ENCODE measurements at places on chromosomes 7 and 10.

- no peak for DNase-seq
These were observed 82.6 kb upstream of the AUTS2 start for GRCh38 chr7:69515495-69516212.

GRCh38 chr10:115093776-115094408 lies 727 bp downstream of the ATRNL1 start:
- DNase-seq, result no peak

GRCh38 chr10:98097616-98098015 lies 36.8 kb upstream of the R3HCC1L start:
- DNase-seq, result no peak

DNA sequence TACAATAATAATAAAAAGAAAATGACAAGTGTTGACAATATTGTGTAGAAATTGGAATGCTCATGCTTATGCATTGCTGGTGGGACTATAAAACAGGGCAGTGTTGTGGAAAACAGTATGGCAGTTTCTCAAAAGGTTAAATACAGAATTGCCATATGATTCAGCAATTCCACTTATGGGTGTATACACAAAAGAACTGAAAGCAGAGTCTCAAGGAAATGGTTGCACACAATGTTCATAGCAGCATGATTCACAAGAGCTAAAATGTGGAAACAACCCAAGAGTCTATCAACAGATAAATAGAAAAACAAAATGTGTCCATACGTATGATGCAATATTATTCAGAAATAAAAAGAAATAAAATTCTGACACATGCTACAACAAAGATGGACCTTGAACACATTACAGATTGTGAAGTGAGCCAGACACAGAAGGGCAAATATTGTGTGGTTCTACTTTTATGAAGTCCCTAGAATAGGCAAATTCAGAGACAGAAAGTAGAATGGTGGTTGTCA lies 64.8 kb upstream of the GRM8 start:
- no peak for DNase-seq

DNA sequence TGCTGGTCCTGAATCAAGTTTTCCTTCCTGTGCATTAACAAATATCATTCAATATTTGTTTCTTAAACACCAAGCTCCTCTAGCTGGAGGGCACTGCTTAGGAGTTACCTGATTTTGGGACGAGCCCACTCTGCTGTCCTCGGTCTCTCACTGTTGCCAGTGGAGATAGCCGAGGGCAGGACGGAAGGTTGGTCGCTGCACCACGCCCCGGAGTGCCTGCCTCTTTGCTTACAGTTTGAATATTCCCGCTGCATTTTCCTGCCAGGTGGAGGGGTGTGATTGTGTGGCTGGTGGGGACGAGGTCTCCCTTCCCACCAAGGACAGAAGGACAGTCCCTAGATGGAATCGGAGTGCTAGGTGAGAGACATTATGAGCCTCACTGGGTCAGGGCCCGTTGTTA lies 201.5 kb downstream of the DNAJB6 start:
- no peak for DNase-seq

DNA sequence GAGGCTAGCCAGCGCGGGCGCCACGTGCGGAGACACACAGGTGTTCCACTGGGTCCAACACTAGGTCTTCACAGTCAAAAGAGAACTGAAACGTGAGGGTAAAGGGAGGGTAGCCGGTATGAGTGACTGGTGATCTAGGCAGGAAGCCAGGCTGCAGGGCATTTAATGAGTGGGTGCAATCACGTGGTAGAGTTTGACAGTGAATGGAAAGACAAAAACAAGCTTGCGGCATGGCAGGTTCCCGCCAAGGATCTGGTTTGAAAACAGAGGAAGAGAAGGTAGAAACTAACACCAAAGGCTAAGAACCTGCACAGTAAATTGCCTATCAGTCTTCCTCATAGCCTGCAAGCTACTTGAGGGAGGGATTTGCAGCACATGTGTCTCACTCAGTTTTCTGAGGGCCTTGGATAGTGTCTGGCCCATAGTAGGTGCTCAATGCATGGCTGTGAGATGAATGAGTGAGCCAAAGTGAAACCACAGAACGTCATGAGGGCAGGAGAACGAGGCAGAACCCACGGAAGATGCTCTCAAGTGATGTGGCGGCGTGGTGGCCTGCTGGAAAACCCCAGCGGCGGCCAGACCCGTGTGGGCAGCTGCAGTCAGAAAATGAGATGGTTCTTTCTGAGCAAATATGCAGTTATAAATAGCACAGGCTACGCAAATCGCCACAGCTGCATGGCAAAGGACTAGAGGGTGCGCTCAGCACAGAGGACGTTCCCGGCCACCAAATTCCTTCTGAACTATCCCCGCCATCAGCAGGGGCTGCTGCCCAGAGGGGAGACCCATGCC lies 183.6 kb upstream of the NFE2L3 start:
- no peak for DNase-seq

GRCh38 chr10:110751850-110752249 lies 107.7 kb downstream of the RBM20 start:
- no peak for DNase-seq

- no peak for DNase-seq
These were observed 18.3 kb downstream of the DNAJB12 start for GRCh38 chr10:72336259-72337038.

Measured in CD8-positive, alpha-beta memory T cell (primary cell).